ENCODE measurements at places on chromosomes 1 and 21. TPM values are rescaled to one million over a fixed set of nuclear protein-coding genes. Genes with fewer than 3 reads are reported as not detected.

GRCh38 chr1:24119859-24120756 is 8.2 kb upstream of the MYOM3 start:
- DNase-seq: no peak

The HMCN1 gene
- total RNA-seq: 5.2 TPM

The KLHL17 gene
- total RNA-seq: 6.0 TPM

DNA sequence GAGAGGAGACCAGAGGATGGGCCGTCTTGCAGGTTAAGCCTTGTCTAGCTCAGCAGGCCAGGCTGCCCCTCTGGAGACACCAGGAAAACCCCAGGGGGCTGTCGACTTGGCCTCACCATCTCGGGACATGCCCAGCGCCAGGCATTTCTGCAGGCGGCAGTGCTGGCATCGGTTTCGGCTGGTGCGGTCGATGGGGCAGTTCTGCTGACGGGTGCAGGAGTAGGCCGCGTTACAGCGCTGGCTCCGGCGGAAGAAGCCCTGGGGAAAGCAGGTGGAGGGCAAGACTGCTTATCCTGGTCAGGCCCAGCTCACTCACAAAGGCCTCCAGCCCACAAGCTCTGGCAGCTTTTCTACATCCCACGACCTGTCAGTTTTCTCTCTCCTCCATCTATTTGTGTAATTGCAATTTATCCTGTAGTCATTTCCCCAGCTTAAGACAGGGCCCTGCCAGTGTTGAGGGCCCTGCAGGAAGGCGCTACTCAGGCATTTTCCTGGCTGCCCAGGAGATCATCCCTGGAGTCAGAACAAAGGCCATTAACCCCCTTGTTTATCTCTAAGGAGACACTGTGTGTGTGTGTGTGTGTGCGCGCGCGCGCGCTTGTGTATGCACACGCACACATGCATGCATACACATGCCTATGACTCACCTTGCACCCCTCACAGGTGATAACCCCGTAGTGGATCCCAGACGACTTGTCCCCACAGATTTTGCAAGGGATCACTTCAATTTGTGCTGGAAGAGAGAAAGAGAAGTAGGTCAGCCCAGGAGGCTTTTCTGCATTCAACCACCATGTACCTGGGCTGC is 11.5 kb upstream of the LINGO4 start:
- no peak for DNase-seq

DNA sequence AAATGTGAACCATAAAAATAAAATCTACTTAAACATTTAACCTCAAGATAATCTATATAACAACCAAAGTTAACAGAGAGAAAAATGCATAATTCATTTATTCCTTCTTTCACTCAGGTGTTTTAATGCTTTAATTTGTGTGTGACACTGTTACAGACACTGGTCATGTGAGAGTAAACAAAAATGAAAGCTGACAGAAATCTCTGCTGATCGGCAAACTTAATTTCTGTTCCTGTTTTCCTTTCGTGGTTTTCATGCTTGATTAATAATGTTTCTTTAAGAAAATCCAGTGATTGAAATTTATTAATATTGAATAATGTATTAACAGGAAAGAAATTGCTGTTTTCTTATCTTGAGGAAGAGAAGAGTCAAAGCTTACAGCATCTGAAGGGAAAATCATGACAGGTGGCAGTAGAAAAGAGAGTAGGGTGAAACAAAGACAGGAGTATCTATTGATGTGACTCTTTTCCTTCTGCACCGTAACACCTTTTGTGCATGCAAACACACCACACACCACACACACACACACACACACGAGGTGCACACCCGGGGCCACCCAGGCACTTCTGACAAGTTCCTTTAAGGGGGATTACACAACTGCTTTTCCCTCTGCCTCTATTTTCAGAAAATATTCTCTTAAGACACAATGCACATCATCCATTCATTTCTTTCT is 1.6 kb downstream of the OR2AK2 start:
- no peak for DNase-seq

- no peak for DNase-seq
Measured at GRCh38 chr1:94230920-94231319, 6.5 kb downstream of the ARHGAP29 start.

All from fibroblast of villous mesenchyme (primary cell).